ENCODE measurements at places on chromosomes 7 and 10.

DNA sequence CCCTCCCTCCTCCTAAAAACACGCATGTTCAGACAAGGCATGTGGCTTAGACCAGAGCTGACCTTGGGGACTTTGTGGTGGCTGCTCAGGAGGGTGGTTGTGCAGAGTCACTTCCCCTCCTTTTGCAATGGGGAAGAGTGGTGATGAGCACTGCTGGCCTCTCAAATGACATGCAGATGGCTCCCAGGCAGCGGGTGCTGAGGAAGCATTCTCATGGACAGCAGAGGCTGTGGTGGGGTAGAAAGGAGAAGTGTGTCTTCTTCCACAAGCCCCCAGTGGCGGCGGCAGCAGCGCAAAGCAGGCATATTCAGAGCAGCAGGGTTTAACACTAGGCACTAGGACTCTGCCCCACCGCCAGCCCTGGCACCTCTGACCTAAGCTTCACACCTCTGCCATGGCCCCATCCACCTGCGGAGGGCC lies 105.9 kb upstream of the ANLN start:
- DNase-seq = peak; percentile 99

- no peak for DNase-seq
These were observed 81.5 kb downstream of the ARL4A start for GRCh38 chr7:12768948-12769347.

GRCh38 chr10:329361-330099 lies 194.3 kb downstream of the ZMYND11 start:
- DNase-seq = peak; percentile 1

- no peak for DNase-seq
These were observed 4.0 kb upstream of the ATP6V1F start for GRCh38 chr7:128858380-128859231.

DNA sequence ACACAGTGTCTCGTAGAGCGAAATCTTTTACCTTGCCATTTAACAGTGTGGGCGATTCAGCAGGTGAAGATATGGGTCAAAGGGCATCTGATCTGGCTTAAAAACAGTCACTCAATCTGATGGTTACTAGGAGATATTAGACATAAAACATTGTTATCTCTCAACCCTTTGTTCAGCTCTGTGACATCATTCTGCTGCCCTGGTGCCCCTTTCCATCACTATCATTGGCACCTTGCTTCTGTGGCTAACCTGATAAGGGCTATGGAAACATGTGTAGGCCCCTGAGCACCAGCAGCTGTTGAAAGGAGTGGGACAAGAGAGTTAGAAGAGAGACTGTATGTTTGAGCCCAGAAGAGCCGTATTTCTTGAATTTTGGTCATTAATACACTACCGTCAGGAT lies 650.3 kb downstream of the PHTF2 start:
- no peak for DNase-seq

- DNase-seq = no peak
These were observed 72.0 kb downstream of the KAT6B start for GRCh38 chr10:74898201-74898976.

DNA sequence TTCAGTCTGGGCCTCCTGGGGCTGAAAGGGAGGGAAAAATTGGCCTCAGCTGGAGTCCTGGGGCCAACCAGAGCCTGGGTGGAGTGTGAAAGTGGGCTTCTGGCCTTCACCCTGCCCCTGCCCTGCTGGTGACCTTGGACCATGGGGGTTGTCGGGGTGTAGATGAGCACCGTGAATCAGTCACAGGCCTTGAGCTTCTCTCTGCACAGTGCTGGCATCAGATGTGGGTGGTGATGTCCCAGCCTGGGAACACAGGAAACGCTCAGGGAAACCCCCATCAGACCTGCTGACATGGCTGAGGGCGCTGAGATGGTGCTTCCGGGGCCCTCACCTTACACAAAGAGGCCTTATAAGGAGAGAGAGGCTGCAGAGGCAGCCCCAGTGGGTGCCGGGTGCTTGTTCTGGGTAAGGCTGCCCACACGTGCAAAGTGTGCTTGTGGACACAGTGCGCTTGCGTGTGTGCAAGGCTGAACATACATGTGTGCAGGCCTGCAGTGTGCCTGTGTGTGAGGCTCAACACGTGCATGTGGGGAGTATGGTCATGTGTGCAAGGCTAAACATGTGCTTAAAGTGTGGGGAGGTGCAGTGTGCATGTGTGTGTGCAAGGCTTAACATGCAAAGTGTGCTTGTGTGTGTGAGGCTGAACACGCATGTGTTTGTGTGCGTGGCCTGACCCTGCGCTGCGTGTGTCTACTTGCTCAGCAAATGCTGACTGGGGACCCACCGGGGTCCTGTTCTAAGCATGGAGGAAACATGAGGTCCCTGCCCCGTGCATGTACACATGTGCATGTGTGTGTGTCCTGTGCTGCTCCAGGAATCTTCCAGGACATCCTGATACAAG lies 6.5 kb downstream of the ARPC1B start:
- peak; percentile 52 for DNase-seq

DNA sequence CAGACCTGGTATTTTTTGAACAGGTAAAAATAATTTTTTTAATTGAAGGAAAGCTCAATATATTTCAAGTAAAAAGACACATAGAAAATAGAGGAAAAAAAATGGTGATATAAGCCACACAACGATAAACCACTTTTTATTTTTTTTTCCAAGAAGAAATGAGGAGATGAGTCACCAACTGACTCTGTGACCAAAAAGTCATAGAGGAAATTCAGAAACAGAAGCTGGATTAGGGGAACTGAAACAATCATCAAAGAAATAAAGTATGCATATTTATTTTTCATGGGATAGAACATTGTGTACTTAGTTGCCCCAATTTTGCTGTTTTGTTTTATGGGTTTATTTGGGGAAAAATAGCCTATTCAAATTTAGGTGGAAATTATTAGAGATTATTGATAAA lies 176.8 kb upstream of the AGR3 start:
- DNase-seq = peak; percentile 29

DNA sequence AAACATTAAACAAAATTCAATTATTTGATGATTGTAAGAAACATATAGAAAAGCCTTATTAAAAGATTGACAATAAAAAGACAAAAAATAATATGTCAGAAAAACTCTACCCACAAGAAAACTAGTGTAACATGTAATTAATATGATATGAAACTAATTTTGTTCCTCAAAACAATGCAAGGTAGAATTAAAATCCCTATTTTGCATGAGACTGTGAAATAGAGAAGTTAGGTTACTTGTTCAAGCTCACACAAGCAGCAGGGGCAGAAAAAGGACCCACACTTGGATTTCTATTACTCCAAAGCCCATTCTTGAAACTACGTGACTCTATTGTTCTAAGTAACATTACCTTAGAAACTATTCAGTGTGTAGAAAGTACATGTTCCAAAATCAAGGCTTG lies 96.4 kb downstream of the KCNMA1 start:
- DNase-seq = no peak

DNA sequence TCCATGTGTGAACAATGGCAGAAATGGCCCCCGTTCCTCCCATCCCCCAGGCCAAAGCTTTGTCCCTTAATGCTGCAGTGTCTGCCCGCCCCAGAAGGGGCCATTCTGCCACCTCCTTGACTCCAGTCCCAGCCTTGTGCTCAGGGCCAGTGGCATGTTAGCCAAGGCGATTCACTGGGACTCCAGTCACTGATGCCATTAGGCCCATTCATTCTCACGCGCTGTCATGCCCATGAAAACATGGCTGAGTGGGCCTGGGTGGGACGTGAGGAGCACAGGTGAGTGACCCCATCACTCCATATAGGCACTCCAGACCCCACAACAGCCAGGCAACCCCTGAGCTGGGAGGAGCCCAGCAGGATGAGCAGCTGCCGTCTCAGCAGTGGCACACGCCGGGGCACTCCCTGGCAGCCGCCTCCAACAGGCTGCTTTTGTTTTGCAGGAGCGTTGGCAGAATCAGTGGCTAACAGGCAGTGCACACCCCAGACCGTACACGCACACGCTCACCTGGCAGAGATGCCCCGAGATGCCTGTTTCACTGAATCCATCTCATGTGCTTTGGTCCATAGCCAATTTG lies 79.5 kb downstream of the TCERG1L start:
- DNase-seq = no peak

DNA sequence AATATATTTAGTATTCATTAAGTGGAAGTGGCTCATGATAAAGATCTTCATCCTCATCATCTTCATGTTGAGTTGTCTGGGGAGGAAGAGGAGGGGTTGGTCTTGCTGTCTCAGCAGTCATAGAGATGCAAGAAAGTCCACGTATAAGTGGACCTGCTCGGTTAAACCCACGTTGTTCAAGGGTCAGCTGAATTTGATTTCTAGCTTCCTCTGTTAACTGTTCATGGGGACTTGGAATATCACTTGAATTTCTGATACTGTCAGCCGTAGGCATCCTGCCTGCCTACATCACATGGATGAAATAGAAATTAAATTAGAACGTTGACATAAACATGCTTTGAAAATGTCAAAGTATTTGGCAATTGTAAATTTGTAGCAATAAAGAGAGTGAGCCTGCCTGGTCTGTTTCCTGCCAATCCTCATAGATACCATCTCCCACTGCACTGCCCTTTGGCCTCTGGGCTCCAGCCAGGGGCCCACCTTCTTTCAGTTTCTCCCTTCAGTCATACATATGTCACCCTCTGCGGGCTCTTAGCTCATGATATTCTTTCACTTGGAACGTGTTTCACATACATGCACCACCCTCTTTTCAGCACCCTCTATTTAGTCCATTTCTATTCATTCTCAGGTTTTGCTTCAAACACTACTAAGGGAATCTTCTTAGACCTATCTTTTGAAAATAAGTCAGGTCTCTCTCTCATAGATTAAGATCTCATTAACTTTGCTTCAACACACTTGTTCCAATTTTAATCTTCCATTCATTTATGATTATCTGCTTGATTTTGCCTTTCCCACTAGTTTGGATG lies 376.3 kb downstream of the IPMK start:
- no peak for DNase-seq

All from HL-60 (cell line).